ENCODE measurements at places on chromosomes 1 and 21.

DNA sequence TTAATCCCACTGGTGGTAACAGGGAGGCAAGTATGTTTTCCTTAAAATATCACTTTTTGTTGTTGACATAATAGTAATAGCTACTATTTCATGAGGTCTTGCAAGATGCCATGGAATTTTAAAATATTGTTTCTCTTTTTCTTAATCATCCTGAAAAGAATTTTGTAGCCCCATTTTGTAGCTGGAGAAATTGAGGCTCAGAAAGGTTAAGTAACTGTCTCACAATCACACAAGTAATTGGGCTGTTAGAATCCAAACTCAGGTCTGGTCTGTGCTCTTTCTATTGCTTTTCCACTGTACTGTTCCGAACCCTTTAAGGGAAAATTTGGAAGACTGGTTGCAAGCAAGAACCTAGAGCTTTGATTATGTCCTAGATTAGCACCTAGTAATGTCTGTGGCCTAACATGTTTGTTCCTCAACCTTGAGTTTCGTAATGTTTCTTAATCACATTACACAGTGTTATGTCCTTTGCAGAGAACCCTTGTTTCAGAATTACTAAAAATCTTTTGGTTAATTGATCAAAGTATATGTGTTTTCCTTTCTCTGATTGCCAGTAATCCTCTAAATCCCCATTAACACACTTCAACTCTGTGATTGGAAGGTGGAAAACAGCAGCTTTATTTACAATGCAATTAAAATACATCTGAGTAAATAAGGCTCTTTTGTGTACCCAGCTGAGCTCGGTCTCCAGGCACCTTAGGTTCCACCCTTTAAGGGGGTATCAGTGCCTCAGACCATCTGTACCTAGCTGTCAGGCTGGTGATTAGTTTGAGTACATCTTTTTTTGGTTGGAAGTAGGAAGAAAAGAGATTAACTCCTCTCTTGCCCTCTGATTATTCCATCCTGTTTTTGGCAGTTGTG lies 10.4 kb downstream of the LRRC42 start:
- no peak for DNase-seq

DNA sequence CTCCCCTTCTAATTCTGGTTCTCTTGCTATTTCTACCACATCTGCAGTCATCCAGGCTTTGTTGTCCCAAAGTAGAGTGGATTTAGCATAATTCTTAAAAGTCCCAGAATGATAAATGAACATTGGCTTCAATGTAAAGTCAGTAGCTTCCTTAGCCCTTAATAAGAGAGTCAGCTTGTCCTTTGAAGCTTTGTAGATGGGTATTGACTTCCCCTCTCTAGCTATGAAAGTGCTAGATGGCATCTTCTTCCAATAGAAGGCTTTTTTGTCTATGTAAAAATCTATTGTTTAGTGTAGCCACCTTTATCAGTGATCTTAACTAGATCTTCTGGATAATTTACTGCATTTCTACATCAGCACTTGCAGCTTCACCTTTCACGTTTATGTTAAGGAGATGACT lies 181.4 kb upstream of the B3GALT2 start:
- no peak for DNase-seq

DNA sequence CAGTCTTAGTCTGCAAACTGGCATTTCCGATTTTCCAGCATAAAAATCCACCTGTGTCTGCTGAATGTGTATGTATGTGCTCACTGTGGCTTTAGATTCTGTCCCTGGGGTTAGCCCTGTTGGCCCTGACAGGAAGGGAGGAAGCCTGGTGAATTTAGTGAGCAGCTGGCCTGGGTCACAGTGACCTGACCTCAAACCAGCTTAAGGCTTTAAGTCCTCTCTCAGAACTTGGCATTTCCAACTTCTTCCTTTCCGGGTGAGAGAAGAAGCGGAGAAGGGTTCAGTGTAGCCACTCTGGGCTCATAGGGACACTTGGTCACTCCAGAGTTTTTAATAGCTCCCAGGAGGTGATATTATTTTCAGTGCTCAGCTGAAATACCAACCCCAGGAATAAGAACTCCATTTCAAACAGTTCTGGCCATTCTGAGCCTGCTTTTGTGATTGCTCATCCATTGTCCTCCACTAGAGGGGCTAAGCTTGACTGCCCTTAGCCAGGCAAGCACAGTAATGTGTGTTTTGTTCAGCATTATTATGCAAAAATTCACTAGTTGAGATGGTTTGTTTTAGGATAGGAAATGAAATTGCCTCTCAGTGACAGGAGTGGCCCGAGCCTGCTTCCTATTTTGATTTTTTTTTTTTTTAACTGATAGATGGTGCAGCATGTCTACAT lies 2.5 kb upstream of the OLFML3 start:
- DNase-seq, result no peak

- no peak for DNase-seq
Measured at GRCh38 chr1:27392778-27393635, 585 bp downstream of the GPR3 start.

DNA sequence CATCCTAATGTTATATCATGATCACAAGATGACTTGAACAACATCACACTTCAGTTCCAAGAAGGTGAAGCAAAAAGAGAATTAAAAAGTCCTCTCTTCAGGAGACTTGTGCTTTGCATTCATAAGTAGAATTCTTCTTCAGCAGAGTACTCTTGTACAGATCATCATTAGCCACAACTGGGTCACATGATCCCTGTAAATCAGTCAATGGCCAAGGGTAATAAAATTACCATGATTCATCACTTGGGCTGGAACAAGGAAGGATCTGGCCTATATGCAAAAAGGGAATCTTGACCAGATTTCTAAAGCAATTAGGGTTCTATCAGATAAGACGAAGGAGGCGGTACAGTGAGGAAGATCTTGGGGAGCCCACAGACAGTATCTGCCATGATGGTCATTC lies 458.0 kb upstream of the DEPDC1 start:
- DNase-seq, result no peak

DNA sequence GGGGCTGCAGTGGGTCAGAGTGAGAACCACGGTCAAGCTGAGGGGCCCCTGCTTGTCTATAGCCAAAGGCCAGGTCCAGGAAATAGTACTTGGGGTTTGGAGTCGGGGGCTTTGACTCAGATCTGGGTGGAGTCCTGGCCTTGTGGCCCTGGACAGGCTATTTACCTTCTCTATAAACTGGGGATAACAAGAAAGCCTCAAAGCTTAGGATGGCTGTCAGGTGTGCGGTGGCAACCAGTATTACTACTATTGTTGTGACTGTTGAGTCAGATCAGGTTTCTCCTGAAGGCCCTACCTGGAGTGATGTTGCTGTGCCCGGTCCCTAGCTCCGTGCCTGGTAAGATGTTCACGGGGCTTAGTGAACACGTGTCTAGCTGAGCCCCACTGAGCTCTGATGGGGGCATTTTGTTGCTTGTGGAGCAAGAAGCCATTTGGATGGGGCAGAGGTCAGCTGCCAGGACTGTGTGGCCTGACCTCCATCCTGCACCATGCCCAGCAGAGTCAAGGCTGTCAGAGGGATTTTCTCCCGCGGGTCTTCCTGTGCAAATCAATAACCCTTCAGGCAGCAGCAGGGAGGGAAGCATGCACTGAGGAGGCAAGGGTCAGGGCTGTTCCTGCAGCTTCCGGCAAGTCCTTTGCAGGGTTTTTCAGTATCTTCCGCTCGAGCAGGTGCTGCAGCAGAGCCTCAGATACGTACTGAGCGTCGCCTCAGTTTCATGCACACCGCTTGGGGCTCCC lies 170.3 kb downstream of the CAMTA1 start:
- DNase-seq, result no peak
